ENCODE measurements at places on chromosomes 2 and 18.

DNA sequence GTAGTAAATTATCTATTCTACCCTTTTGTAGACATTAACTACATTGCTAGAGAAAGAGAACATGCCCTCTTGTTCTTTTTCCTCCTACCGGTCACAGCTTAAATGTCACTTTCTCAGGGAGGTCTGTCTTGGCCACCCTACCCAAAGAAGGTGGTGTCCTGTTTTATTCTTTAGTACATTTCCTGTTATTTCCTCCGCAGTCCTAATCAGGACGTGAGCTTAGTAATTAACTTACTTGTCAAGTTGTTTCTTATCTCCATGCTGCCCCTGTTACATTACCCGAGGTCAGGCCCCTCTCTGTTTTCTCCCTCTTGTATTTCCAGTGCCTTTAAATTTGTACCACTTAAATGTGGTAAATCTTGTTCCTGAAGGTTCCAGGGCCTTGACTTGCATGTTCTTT lies 73.7 kb upstream of the RMDN2 start:
- DNase-seq = no peak

- DNase-seq = no peak
Observed at GRCh38 chr2:137960223-137960622, 4.0 kb upstream of the HNMT start.

- no peak for DNase-seq
Observed at GRCh38 chr2:1360144-1360543, 53.1 kb upstream of the TPO start.

DNA sequence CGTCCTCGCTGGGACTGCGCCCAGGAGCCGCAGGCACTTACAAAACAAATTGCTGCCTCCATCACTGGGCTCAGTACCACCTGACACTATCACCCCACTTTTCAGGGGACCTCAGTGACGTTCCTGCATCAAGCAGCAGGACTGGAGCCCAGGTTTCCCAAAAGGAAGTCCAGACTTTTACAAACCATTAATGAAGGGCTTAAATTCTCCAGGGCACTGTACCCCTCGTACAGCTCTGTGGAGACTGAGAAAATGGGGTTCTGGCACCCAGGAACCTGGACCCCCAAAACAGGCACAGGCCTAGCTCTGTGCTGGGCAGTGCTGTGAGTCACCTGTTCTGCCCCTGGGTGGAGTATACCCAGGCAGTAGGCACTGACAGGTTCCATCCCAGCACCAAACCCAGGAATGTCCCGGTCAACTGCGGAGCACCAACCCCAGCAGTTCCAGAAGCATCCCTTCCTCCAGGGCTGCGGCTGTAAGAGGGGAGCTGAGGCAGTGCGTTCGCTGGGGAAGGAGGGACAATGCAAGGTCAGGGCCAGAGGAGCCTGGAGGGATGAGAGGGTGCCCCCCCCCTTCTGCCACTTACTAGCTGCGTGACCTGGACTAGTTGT lies 24.6 kb upstream of the NOTO start:
- DNase-seq = no peak

DNA sequence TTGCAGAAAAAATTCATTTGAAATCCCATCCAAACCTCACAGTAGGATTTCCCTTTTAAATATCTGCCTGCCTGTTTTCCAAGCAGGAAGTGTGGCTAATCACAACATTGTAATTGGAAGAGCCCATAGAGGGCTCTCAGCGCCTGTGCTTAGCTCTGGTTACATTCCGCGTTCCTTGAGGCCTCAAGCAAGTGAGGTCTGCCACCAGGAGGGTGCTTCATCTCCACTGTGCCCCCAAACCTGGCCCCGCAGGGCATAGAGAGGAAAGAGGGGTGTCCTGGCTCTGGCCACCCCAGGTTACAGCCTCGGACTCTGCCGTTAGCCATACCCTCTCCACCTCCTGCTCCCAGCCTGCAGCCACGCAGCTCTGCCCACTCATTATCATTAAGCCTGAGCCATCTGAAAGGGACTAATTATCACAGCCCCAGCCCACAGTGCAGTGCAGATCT lies 214.8 kb downstream of the SP3 start:
- DNase-seq = no peak

- DNase-seq = no peak
Observed at GRCh38 chr18:52242711-52243110, 97.3 kb upstream of the DCC start.

DNA sequence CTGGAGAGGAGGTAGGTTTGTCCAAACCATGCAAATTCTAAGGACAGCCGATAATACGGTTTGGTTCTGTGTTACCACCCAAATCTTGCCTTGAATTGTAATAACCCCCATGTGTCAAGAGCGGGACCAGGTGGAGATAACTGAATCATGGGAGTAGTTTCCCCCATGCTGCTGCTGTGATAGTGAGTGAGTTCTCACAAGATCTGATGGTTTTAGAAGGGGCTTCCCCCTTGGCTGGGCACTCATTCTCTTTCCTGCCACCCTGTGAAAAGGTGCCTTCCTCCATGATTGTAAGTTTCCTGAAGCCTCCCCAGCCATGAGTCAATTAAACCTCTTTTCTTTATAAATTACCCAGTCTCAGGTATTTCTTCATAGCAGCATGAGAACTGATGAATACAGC lies 295.2 kb downstream of the NBAS start:
- no peak for DNase-seq

DNA sequence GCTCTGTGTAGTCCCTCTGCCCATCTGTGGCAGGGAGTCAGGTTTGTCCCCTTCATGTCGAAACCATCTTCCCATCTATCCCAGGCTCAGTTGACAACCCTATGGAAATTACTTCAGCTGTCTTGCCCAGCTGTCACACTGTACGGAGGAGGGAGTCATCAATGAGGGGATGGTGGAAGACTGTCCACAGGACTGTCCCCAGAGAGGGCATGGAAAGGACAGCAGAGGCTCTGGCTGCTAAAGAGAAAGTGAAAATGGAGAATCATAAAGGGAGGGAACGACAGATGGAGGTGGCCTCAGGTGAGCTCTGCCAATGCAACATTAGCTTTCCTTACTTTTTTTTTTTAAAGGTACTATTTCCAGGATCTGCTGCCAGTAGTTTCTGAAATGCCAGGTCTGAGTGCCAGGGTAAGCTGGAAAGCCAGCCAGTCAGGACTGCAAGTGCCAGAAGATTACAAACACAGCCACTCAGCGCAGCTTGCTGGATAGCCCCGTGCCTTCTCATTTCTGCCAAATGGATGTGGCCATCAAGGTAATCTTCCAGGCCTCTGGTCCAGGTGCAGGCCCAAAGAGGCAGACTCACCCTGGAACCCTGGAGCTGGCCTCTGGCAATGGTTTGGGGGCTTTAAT lies 192.8 kb downstream of the AGPS start:
- DNase-seq = no peak

- DNase-seq = no peak
Observed at GRCh38 chr2:183998041-183998796, 600.1 kb upstream of the ZNF804A start.

- DNase-seq = no peak
Observed at GRCh38 chr2:236568068-236568921, 1.3 kb upstream of the ACKR3 start.

GRCh38 chr2:239991689-239992314 lies 33.3 kb downstream of the NDUFA10 start:
- peak; percentile 71 for DNase-seq

DNA sequence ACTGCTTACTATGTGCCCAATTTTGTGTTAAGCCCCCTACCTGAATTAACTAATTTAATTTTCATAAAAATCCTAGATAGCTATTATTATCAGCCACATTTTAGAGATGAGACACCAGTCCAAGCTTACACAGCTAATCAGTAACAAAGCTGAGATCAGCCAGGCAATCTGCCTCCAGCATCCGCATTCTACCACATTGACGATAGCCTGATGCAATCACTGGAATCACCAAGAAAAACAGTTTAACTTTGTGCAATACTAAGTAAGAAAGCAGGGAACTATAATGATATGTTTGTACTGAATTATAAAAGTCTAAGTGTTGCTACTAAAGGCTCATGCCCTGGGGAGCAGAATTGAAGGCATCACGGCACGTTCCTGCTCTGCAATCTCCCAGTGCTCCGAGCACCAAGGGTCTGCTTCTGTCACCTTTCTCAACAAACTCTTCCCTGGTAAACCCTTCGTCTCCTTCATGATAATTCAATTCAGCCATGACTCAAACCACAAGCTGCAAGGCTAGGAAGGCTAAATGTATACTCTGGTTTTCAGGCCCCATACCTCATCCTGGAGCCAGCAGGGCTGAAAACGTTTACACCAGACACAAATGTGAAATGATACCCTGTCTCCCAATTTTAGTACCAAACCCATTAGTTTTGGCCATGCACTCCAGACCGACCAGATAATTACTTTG lies 19.4 kb downstream of the KANSL3 start:
- peak; percentile 19 for DNase-seq

DNA sequence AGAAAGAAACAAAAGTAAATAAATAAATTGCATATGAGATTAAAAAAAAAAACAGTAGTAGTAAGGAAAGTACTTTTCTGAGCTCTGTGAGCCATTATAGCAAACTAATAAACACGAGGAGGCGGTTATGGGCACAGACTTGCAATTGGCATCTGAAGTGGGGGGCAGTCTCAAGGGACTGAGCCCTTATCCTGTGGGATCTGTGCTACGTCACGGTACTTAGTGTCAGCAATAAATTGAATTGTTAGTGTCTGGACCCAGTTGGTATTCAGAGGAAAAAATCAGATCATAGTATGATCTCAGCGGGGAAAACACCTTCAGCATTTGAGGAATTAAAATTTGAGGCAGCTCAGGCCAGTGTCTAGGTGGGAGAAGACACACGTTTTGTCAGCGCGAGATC lies 76.6 kb upstream of the TEX51 start:
- no peak for DNase-seq

- DNase-seq = no peak
Observed at GRCh38 chr2:130165293-130166016, 15.9 kb downstream of the SMPD4 start.

DNA sequence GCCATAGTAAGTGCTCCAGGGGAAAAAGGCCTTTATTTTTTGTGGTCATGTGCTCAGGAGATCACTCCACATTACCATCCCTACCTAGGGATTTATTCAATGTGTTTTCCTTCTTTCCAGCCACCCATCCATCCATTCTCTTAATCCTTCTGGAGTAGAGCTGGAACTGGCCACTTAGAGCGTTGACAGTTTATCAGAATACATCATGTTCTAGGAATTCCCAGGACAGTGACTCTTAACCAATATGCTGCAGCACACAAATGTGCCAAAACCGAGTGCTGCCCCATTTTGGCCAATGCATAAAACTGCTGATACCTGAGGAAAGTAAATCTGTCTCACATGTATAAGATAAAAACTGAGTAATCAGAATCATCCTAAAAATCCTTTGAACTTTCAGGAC lies 63.7 kb downstream of the FARSB start:
- DNase-seq = no peak

DNA sequence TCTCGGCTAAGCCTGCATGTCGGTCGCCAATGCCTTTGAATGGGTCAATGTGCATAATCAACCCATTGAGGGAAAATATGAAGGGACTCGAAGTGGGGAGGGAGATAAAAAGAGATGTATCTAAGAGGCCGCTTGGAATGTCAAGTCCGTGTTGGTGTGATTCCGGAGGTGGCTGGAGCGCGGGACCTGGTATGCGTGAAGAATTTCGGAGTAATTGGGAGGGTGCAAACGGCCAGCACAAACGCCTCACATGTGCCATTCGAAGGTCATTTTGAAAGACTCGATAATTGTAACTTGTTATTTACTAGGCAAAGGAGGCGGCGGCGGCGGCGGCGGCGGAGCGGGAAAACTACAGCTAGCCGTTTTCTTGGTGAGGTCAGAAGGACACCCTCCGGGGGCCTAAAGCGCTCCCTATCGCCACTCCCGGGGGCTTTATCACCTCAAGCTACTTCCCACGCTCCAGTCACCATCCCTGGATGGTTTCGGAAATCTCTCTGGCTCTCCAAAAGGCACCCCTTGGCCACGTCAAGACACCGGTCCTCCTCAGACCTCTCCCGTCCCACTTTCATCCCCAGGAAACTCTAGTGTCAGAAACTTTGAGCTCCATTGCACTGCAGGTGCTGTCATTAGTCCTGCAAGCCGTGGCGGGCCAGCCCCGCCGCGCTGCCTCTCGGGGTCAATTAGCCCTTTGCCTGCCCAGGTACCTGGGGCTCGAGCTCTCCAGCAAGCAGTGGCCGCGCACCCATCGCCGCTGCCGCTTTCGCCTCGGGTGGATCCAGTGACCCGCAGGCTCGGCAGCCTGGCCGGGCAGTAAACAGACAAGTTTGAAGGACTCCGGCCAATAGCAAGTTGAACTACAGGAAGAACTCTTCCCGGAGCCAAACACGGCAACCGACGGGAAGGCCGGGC lies 1.5 kb downstream of the ERBB4 start:
- DNase-seq = no peak

DNA sequence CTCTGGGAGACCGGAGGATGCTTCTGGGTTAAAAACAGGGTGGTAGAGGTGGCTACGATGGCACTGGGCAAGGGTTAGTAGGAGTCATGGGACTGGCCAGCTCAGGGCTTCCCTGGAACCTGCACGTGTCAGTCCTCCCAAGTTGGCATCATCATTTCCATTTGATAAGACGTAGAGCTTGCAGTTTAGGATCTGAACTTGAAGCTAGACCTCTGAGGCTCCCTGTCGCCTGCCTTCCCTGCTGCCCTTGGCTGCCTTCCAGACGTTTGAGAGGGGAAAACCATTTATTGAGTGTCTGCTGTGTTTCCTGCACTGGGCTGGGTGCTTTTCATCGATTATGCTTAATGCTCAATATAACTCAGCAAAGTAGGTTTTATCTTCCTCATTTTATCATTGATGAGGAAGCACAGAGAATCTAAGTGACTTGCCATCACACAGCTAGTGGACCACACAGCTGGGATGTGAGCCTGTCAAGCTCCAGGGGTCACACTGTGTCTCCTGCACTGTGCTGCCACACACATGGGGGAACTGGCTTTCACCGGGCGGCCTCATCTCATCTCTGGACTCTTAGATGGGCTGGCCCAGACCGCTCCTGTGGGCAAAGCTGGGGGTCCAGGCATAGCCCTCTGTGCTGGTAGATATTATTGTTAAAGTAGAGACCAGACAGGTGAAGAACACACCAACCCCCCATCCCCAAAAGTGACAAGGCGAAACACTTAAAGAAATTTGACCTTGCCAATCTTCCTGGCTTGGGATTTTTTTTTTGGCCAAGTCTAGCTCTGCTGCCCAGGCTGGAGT lies 7.8 kb downstream of the NT5DC4 start:
- DNase-seq = peak; percentile 56

GRCh38 chr2:190603374-190603773 lies 45.5 kb upstream of the NAB1 start:
- DNase-seq = no peak
